ENCODE measurements at places on chromosomes 13 and 19. TPM values are rescaled to one million over a fixed set of nuclear protein-coding genes. Genes with fewer than 3 reads are reported as not detected.

DNA sequence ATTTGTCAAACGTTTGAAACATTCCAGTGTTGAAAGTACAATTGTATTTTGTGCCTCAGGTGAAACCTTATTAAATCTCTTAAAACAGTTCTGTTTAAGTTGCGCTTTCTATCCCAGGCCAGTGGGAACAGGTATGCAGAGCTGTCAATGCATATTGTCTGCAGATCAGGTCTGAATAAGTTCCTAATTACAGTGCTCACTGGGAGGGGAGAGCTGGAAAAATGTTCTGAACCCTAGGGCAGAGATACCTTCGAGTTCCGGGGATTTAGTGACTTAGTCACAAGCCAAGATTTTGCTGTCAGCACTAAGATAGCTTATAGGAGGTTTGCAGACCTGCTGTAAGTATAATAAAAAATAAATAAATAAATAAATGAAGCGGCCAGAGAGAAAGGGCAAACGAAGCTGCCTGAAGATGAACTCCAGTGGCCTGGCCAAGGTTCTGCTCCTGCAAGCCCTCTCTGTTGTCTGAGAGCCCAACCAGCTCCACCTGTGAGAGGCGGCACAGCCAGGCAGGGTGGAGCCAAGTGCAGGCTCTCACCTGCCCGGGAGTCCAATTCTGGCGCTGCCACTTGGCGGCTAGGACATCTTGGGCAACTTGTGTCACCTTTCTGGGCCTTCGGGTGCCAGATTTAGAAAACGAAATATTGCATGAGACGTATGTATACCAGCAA, 97.9 kb upstream of the SLC7A1 start:
- no peaks in the 10 kb centered on the region for H3K36me3 ChIP-seq
- no peak overlapping the region for H3K4me3 ChIP-seq
- no peak for DNase-seq
- H3K27ac ChIP-seq = no peak overlapping the region
- no peaks in the 10 kb centered on the region for H3K4me1 ChIP-seq

The ZFP30 gene
- total RNA-seq = 22.6 TPM

The PDX1 gene
- total RNA-seq = not detected

GRCh38 chr13:43444081-43444480, 342.7 kb downstream of the ENOX1 start:
- no peaks in the 10 kb centered on the region for H3K27me3 ChIP-seq
- no peak overlapping the region for H3K4me3 ChIP-seq
- H3K36me3 ChIP-seq = no peaks in the 10 kb centered on the region
- no peak for DNase-seq
- H3K4me1 ChIP-seq = peaks cover 8% of the 10 kb centered on the region

GRCh38 chr19:5170329-5170745, 170.3 kb downstream of the PTPRS start:
- no peak for DNase-seq
- H3K36me3 ChIP-seq = no peaks in the 10 kb centered on the region
- no peak overlapping the region for H3K27ac ChIP-seq
- no peaks in the 10 kb centered on the region for H3K4me1 ChIP-seq
- H3K27me3 ChIP-seq = no peaks in the 10 kb centered on the region

The CYP4F2 gene
- total RNA-seq = not detected

The CYP2A7 gene
- not detected for total RNA-seq
